ENCODE measurements at places on chromosomes 2 and 18. TPM values are rescaled to one million over a fixed set of nuclear protein-coding genes. Genes with fewer than 3 reads are reported as not detected.

The EVX2 gene
- polyA plus RNA-seq: not detected

The ACMSD gene
- polyA plus RNA-seq: 152 TPM

The TUBA3E gene
- not detected for polyA plus RNA-seq

The FOSL2 gene
- 20.6 TPM for polyA plus RNA-seq

The MGAT4A gene
- polyA plus RNA-seq: 23.5 TPM

The SLC4A3 gene
- 5.2 TPM for polyA plus RNA-seq

DNA sequence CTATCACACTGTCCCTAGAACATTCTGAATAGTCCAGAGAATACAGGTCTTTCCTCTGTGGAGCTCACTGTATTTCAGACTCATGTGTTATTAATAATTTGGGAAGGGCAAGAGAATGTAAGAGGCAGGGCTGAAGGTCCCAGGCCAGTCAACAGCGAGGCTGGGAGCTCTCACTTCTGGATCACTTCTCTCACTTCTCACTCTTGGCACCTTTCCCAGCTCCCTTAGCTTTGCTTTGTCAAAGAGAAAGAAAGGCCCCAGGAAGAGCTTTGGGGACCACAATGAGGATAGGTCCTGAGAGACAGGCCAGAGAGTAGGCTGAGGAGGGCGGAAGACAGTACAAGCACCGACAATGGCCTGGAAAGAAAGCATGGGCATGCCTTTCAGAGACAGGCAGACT is 11.2 kb downstream of the EFR3B start:
- DNase-seq: no peak

DNA sequence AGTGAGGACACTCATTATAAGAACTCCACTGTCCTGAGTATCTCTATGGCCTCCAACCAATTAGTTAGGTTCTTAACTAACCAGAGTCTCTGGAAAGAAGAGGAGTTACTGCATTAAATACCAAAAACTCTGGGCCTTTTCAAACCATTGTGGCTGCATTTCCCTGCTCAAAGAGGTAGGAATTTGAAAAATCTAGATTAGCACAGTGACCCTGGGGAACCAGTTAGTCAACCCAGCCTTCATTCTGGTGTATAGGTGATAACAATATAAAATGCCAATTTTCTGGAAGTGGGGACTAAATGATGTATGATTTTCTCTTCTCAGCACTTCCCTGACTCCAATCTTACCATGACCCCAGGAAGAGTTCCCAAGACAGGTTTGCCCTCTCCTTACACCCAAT is 287.8 kb upstream of the SETBP1 start:
- peak; percentile 54 for DNase-seq

DNA sequence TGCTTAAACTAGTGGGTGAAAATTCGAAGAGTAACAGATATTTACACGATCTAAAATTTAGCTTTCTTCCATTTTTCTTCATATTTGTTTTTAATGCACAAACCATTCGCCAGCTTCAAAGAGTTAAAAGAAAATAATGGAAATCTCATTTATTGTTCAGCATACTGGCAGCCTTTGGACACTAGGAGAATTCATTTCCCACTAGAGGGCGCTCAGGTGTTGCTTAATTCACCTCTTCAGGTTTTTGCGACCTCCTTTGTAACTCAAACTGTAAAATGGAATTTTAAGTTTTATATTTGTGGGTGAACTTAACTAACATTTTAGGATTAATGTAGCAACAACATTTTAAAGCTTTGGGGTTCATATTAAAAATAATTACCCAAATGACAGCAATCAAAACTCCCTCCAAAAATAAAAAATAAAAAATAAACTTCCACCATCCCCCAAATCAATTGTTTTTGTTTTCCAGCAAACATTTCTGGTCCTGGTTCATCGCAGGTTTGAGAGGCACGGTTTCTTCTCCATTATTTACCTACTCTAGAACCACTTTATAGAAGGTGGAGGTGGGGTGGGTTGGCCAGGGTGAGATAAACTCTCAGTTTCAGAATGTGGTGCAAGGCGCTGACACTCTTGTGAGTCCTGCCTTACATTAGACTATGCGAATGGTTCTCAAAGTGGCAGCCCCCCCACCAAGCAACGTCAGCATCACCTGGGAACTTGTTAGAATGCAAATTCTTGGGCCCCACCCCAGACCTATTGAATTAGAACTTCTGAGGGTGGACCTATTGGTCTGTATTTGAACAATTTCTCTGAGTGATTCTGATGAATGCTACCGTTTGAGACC is 24.7 kb upstream of the PNPT1 start:
- DNase-seq: no peak

DNA sequence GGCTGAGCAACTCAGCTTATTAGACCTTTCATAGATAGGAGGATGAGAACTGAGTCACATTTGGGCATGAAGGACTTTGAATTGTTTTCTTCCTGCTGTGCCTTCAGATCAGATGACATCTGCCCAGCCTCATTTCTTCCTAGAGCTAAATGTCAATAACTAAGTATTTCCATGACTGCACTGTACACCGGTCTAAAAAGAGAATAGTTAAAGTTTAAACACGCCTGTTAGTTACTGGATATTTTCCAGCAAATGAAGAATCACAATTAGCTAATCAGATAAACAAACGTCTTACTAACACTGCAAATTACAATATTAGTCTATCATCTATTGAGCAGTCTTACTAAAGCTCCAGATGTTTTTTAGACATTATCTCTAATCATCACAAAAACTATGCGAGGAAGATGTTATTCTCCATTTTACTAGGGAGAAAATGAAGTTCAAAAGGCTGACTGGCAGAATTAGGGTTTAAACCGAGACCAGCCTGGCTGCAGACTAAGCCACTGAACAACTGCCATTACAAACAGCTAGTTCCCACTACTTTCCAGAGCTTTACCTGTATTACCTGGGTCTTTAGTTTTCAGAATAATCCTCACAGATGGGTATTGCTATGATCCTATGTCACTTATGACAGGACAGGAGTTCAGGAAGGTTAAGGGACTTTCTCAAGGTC is 69.4 kb upstream of the ZNF397 start:
- DNase-seq: no peak

- DNase-seq: no peak
These were observed 26.0 kb downstream of the SATB2 start for GRCh38 chr2:199431746-199432213.

GRCh38 chr18:74378179-74378682 is 62.6 kb downstream of the C18orf63 start:
- no peak for DNase-seq

DNA sequence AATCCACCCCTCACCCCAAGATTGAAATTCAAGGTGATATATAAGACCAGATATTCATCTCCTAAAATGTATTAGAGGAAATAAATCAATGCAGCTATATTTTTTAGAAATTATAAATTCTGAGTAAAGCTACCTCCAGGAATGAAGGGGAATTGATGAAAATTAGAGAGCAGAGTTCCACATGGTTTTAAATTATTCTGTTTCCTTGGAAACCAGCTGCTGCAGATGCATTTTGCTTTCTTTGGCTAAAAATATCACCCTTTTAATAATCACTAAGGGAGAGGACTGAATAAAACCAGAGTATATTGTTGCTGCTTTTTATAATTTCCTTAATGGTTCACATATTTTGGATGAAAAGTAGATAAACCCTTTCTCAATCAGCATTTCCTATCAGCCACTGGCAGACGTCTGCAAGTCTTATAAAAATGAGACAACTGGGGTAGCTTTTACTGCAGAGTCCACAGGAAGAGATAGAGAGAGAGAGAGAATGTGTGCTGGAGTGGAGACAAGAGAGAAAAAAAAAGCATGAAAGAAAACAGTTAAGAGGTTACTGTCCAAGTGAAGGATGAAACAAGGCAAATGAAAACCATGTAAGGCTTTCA is 2.0 kb downstream of the CSRNP3 start:
- DNase-seq: no peak

- no peak for DNase-seq
These were observed 37.5 kb downstream of the ANXA4 start for GRCh38 chr2:69779258-69780001.

DNA sequence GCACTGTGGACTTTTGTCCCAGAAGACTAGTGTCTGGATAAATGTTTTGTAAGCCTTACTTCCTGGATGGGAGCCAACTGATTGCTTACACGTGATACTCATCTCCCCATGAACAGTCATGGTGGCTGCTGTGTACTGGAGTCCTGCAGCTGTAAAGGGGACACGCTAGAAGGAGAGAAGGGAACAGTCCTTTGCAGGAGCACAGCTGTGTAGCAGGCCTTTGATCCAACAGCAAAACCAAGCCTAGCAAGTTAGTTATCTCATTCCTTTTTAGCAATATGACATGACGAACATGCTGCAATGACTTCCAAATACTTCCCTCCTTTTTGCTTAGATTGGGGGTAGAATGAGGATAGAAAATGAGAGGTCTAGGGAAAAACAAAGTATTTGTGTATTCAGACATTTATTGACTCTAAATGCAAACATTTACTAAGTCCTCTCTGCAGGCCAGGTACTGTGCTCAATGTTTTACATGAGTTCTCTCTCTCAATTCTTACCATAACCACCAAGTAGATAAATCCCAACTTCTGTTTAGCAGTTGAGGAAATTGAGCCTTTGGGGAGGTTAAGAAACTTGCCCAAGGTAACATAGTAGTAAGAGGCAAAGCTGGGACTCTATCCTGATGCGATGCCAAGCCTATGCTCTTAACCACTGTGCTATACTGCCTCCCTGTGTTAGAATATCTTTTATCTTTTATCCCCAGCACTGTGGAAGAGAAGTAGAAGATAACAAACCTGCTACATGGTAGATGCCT is 55.4 kb upstream of the CD28 start:
- no peak for DNase-seq

DNA sequence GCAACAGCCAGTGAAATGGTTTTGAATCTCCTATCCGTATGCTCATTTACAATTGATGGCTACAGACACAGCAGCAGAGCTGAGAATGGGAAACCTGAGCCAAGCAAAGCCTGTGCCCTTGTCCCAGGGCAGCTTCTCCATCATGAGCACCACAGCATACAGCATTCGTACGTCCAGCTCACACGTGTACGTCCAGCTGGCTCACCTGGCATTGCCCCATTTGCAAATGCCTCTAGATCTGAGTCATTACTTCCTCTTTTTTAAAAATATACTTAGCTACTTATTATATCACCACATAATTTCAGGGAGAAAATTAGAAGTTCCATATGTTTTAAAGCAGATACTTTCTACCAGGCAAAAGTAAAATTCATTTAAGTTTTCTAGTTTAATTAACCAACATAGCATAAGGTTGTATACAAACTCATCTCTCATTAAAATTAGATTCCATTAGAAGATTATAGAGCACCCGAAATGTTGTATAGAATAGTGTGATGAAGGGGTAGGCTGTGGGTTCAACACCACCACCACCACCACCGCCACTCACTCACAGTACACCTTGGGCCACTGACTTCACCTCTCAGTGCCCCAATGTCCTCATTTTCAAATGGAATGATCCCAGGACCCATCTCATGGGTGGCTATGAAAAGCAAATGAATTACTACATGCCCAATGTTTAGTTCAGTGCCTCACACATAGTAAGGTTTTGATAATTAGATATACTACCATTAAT is 31.4 kb upstream of the TMEM177 start:
- no peak for DNase-seq

DNA sequence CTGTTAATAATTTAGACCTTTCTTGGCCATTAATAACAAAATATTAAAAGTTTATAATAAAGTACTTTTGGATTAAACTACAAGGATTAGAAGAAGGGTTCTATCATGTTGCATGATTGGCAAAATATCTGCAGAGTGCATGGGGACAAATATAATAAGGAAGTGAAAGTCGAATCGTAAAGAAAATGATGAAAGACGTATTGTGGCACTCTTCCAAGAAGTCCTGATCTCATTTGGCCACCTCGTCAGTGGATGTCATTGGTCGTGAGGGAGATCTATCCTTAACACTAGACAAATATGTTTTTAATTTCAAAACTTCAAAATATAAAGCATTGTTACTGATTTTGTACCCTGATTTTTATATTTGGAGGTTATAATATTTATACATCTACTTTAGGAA is 197.7 kb upstream of the STON1 start:
- DNase-seq: no peak

GRCh38 chr18:58208207-58208932 is 164.3 kb downstream of the NEDD4L start:
- no peak for DNase-seq

GRCh38 chr2:23901966-23902846 is 24.7 kb downstream of the ATAD2B start:
- no peak for DNase-seq

DNA sequence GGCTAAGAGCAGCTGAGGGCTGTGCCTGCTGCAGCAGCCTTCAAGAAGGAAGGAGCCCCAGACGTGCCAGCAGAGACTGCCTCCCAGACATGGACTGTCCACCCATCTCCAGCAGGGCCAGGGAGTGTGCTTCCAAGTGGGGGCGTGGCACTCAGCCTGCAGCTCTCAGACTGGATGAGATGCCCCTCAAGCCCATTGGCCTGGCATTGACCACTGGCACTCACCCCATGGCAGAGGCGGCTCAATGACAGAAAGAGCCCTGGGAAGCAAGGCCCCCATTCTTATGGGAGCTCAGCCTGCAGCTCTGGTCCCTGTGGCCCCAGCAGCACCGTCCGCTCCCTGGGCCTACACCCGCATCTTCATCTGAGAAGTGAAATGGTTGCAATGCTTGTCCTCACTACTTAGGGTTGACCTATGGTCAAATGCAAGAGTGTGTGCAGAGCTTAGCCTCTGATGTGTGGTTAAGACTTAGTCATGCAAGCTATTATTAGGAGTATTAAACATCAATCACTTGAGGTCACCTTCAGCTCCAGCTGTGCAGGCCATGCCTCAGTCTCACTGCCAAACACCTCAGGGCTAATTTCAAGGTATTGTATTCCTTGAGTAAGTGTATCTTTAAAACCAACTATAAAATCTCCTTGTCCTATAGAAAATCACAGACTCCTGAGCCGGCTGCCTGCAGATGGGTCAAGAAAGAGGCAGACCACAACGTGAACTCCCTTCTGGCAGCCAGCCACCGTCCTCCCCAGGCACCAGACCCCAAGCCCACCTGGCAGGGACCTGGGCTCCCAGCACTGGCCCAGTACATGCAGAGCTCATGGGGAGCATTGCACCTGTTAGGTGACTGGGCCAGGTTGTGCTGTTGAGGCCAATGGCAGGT is 194.8 kb downstream of the NDUFA10 start:
- DNase-seq: no peak

DNA sequence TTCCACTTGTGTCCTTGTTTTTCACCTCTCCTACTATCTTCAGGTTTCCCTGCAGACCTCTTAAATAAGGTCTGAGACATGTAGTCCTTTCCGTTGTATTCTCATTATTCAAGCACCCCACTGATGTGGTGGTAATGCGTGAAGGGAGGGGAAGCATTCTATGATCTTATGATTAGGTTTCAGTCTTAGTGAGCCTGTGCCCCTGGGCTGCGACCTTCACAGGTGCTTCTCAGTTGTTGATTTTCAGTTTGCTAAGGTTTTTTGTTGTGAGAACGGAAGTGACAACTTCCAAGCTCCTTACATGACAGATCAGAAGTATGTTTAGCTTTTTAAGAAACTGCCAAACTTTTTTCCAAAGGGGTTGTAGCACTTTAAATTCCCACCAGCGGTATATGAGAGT is 41.3 kb downstream of the VPS54 start:
- no peak for DNase-seq
